Activated CD4-positive, alpha-beta T cell treated with anti-CD3 and anti-CD28 coated beads, Interleukin-2, amount 10 ng/mL, durations not matched to agents 7 days and 5 days (primary cell): ENCODE measurements at places on chromosomes 5 and 9.

- DNase-seq, result no peak
These were observed 16.7 kb upstream of the TAF11L2 start for GRCh38 chr5:17481378-17481777.

DNA sequence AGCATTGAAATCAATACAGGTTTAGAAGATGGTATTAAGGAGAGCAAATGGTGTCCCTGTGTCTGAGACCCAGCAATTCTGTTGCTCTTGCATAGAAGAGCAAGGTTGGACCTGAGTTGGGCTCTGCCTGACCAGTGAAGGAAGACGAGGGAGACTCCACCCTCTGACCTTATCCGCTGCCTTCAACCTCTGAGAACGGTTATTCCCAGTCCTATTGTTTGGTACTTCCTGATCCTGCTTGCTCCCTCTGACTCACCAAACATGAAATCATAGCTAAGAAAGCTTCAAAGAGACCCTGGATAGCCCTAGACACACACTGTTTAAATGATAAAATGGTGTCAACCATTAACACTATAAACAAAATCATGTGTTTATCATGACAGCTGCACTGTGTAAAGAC lies 218.5 kb downstream of the PLK2 start:
- no peak for DNase-seq

- peak; percentile 39 for DNase-seq
These were observed 192.4 kb downstream of the HSPA4 start for GRCh38 chr5:133244242-133244641.

DNA sequence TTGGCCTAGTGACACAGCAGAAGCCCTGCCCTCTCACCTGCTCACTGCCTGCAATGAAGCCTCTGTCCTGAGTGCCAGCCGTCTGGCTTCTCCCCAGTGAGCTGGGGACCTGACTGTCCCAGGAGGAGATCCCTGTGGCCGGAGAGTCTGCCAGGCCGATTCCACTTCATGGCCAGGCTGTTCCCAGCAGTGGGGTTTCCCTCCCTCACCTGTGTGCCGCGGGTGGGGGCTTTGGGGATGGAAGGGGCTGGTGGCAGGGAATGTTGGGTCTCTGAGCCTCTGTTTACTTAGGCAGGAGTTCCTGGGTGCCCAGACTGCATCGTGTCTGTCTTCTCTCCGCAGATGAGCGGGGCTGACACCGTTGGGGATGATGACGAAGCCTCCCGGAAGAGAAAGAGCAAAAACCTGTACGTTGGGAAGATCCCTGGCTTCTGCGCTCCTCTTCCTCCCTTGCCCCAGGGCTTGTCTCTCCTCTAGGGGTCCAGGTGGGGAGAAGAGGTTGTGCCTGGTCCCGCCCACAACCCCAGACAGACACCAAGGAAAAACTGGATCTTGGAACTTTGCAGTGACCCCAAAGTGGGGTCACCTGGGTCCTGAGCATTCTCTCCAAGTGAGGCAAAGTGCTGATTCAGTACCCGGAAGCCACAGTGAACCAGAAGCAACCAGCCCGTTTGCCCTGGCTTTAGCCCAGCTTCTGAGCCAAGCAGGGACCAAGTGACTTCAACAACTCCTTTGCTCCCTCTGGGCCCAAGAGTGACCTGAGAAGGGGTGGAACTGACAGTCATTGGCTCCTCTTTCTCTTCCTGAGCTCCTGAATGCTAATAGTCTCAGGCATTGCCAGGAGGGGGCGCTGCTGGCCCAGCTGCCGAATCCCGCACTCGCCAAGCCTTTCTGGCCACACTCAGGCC lies 127.7 kb downstream of the RGS3 start:
- peak; percentile 58 for DNase-seq

DNA sequence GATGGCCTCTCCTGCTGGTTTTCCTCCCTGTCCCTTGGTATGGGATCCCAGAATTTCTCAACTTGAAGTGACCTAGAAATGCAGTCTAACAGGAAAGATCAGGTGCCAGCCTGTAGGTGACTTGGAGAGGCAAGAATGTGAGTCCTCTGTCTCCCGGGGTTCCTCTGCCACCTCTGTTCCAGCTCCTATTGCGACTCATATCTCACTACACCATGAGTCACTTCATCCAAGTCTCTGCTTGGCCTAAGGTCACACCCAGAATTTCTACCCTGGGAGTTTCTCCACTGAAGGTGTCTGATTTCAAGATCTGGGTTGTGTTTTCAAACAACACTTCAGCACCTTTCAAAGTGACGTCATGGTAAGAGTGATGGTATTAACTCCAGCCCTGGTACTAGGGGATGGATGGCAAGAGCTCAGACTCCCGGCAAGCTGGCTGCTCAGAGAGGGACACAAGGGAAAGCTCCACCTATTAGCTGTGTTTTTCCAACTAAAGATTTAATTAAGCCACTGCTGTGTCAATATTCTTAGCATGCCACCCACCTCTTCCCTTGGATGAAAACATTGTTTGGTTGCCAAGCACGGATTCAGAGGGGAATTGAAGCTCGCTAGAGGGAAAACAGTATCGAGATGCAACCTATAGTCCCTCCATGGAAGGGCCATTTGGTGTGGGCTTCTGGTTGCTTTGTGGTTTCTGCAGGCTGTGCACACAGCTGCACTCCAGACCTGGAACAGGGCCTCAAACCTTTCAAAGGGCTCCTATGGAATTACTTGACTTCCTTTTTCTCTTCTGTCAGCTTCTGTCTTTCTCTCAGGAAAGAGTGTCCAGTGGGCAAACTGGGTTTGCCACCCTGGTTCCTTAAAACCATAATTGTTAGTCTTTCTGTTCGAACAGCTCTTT lies 205.7 kb downstream of the GAS1 start:
- DNase-seq, result no peak

- DNase-seq, result no peak
These were observed 295.4 kb downstream of the CSNK1G3 start for GRCh38 chr5:123807177-123807945.

DNA sequence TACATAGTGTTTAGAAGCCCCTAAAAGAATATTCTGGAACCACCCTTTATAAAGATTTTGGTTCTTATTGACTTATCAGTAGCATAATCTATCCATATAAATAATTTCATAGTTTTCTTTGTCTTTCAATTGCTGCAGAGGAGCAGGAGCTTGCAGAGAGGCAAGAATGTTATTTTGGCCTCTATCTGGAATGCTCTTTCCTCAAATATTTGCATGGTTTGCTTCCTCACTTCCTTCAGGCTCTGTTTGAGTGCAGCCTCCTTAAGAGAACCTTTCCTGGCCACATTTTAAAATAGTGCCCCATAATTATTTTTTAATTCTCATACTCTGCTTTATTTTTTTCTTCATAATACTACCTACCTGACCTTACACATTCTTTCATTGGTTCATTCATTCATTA lies 1.5 kb downstream of the C5 start:
- no peak for DNase-seq

DNA sequence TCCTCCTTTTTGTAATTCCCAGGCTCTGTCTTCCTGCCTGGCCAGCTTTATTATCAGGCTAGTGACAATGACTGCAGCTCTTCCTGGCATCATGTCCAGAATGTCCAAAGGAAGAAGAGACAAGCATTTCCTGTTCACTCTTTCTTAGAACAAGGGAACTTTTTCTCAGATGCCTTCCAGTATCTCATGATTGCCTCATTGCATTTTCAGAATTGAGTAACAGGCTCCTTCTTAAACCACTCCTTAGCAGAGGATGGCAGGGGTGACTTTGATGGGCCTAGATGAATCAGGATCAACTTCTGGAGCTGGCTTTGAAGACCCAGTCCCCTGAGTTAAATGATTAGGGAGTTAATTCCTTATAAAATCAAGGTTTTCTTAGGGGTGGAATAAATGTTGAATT lies 92.9 kb upstream of the RASGRF2 start:
- no peak for DNase-seq

DNA sequence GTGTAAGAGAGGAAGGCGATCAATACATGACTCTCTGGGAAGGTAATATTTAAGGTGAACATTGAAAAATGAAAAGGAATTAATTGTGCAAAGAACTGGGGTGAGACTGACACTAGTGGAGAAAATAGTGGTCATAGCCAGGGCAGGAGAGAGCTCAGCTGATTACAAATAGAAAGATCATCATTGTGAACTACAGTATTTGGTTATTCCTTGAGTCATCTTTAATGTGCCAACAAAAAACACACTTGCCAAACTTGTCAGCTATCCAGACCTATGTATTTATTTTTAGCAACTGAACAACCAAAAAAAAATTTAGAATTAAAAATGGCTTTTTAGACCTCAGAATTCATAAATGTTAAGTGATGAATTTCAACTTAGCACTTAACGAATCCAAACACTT lies 749.8 kb upstream of the CDH9 start:
- DNase-seq, result no peak

- no peak for DNase-seq
These were observed 588 bp upstream of the PLPP1 start for GRCh38 chr5:55535199-55535905.

GRCh38 chr5:99141534-99142128 lies 212.8 kb upstream of the CHD1 start:
- DNase-seq, result no peak

GRCh38 chr9:133634081-133634691 lies 2.0 kb upstream of the DBH start:
- no peak for DNase-seq

- no peak for DNase-seq
These were observed 103.7 kb downstream of the RFK start for GRCh38 chr9:76290555-76290954.

- no peak for DNase-seq
These were observed 20.1 kb upstream of the TCERG1 start for GRCh38 chr5:146426853-146427618.

DNA sequence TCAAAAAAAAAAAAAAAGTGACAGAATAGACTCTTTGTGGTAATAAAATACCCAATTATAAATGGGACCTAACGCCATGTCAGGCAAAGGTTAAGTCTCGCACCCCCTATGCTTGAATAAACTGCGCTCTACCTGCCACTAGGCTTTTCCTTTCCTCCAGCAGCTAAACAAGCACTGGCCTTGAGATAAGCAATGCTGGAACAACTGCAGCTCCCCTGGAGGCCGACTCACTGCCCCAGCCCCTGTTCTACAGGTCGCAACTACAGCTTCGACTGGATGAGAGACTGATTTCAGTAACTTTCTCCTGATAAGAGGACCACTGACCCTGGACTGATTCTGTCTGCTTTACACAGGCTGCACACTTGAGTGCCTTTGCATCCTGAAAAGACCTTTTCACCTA lies 210.2 kb downstream of the HSPA4 start:
- no peak for DNase-seq

- DNase-seq, result no peak
These were observed 153.9 kb downstream of the GPBP1 start for GRCh38 chr5:57327561-57328367.

- no peak for DNase-seq
These were observed 2126.3 kb upstream of the ACO1 start for GRCh38 chr9:30258094-30258493.

DNA sequence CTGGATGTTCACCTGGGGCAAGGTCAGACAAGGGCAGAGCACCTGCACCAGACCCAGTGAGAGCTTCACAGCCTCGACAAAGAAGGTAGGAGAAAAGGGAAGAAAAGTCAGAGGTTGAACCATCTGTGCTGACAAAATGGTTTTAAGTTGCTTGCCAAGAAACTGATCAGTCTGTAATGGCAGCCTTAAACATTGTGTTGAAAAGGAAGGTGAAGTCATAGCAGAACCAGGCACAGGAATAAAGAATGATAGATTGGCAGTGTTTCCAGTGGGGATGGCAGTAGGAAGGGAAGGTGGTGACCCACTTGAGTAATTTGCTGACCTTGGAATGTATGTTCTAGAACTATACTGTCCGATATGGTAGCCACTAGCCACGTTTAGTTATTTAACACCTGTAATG lies 34.2 kb downstream of the HTR4 start:
- DNase-seq, result no peak

GRCh38 chr9:122364783-122365150 lies 6.1 kb upstream of the PTGS1 start:
- no peak for DNase-seq

DNA sequence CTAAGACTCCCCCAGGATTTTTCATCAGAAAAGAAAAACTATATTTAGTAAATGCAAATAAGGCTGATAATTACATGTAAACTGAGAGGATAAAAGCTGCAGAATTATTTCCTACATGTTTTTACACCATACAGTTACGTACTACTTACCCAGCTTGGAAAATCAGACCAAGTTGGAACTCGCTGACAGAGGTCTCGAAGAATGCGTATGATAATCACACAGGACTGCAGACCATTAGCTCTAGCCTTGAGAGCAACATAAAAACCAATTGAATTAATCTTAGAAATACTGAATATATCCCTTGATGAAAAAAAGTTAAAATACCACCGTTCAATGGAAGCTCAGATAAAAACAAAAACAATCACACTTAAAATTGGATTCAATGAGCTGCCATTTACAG lies 65.6 kb downstream of the ZFR start:
- no peak for DNase-seq

DNA sequence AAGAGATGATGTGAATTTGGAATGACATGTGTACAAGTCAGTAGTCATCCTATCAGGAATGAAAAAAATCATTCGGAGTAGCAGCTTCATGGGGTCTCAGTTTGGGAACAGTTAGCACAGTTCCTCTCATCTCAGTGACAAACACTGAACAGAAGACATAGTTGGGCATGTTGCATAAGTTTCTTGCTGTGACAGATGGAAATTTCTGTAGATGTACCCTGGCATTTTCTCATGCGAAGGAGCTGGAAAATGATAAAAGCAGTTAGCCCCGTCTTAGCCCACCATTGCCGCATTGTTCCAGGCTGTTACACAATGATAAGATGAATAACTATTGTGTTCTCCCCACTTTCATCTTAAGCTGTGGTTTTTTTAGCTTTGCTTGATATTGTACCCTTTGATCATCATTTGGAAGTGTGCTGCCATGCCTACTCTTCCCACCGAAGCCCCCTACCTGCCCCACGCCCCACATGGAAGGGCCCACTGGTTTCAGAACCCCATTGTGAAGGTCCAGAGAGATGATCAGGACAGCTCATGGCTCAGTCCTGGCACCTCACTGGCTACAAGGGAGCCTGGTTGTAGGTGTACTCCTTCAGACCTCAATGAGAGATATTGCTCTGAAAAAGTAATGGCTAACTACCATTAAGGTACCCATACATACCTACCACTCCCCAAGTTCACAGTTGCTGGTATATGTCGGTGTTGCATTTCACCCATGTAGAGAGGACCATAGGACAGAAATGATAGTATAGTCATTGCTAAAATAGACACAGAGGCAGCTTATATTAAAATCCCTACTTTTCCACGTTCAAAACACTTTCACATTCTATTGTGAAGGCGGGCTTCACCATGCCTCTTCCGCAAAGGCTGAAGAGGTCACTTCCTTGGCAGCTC lies 38.8 kb downstream of the SFXN1 start:
- DNase-seq, result no peak

DNA sequence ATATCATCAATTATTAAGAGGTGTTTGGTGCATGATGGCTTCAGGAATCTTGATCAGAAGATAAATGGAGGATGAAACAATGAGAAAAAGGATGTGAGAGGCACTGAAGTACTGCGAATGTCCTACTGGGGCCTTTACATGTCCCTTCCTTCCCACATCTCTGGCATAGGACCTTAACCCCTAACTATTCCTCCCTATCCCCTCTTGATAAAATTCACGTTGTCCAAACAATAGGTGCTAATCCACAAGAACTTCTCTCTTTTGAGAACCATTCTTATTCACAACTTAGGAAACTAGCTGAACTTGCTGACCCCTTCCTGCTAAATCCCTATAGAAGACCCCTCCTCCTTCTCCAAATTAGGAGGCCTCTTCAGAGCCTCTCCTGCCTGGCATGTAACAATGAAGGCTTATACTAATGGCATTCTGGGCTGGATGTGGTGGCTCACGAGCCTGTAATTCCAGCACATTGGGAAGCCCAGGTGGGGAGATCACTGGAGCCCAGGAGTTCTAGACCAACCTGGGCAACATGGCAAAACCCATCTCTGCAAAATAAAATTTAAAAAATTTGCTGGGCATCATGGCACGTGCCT lies 276.5 kb upstream of the SMARCA2 start:
- no peak for DNase-seq
